NCI-H226 (cell line): ENCODE measurements at places on chromosomes 7 and 10.
A peak's percentile ranks its signal among the peaks of the same experiment; 100 is the strongest.

GRCh38 chr10:133260895-133261725, 15.6 kb downstream of the ADAM8 start:
- DNase-seq = peak; percentile 39

DNA sequence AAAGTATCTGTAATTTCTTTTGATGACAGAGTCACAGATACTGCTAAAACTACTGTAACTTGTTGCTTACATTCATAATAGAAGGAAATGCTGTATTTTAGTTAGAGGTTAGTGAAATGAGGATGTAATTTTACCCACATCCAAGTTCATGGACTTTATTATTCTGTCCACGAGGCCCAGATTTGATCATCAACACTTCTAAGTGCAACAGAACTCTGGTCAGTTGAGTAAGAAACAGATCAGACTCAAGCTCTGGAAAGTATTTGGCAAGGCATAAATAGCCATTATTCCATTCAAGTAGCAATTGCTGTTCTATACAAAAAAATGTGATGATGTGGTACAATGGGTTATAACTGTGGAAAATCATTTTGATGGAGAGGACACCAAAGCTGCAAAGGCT, 22.3 kb downstream of the ACADSB start:
- DNase-seq = no peak

DNA sequence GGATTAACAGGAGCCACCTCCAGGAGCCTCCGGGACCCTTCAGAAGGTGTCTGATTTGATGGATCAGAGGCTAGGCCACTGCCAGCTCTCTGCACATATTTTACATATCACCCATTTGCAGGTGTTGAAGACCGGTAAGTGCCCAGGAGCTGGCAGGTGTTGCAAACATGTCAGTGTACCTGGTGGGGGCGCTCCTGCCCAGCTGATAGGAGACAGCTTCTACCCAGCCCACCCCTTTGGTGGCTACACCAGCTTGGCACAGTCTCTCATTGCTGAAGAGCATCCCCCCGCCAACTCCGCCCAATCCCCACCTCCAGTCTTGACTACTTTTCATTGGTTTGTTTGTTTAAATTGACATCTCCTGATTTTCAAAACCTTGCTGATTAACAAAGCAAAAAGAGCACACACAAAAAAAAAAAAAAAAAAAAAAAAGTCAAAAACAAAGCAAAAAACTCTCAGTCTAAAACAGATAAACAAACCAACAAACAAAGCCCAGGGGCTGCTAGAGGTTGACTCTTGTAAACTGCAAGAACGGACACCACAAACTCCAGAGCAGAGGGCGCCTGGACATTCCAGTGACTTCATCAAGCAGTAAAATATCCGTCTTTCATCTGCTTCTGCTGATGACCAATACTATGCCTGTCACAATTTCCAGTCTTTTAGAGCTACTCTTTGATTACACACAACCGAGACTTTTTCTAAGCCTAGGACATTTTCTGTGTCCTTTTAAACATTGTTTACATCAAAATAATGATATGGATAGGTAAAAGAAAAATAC, 275.3 kb downstream of the NRG3 start:
- DNase-seq = no peak

DNA sequence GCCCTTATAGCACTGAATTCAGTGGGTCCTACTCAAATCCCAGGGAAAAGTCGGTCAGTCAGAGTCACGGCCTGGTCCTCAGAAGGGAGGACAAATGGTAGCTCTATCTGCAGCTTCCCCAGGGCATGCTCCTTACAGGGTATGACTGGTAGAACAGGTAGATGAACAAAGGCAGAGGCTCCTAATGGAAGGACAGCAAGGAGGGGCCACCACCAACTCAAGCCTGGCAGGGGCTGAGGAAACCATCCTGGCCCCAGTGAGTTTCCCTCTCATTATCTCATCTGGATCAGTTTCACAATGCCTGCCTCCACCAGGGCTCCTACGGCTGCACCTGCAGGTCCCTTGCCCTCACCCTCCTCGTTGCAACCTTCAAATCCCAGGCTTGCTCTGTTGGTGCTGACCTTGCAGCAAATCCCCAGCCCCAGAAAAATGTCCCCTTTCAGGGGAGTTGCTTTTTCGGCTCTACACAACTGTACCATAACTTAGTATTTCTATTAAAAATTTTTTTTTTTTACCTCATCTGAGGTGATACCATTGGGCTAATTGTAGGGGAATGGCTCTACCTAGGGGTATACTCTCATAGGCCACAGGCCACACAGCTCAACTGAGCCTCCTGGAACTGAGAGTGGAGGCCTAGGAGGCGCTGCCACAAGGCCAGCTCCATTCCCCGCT, 2.4 kb upstream of the MYO1G start:
- DNase-seq = no peak

- no peak for DNase-seq
Measured at GRCh38 chr10:49189422-49189821, 1.2 kb upstream of the TMEM273 start.

DNA sequence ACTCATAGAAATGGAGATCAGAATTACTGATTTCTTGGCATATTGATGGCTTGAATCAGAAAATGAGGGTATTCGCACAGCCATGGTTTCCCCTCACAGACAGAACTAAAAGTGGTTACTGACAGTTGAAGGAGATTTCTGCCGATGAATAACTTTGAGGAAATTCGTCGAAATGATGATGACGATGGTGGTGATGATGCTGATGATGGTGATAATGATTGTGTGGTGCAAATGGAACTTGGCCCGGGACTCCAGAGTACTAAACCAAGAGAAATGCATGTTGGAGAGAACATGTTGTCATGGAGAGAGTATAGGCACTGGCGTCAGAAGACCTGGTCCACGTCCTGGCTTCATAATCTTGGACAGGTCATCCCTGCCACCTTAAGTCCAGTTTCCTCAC, 163.2 kb downstream of the EVX1 start:
- no peak for DNase-seq

DNA sequence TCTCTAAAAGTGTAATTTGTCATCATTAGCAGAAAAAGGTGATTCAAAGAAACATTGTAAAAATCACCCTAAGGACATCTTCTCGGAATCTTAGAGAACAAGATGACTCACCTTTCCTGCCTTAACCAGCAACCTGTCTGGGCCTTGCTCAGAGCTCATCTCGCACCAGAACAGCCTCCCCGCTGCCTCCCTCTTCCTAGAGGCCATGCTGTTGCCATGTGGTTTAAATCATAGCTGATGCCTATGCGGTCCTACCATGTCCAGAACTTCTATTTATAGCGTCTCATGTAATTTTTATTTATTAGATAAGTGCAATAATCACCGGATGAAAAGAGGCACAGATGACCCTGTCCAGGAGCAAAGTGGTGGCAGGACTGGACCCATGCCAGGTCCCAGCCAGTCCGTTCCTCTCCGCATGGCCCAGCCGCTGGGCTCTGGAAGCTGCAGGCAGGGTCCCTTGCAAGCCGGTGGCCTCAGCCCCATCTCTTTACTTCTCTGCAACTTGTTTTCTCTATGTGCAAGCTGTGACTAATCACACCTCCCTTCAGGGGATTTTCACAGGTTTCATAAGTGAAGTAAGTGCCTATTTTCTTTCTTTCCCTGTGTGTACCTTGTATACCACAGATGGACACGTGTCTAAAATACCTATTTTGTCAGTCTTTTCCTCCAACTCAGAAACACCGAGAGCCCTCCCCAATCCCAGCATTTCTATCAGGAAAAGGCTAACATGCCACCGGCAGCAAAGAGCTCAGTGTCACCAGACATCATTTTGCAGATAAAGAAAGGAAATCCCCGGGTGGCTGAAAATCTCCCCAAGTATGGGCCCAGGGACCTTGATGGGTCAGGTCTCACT, 27.1 kb downstream of the KLF6 start:
- DNase-seq = peak; percentile 55
